ENCODE measurements at places on chromosomes 4 and X.

GRCh38 chr4:71497078-71497477 is 158.3 kb downstream of the SLC4A4 start:
- DNase-seq = no peak

DNA sequence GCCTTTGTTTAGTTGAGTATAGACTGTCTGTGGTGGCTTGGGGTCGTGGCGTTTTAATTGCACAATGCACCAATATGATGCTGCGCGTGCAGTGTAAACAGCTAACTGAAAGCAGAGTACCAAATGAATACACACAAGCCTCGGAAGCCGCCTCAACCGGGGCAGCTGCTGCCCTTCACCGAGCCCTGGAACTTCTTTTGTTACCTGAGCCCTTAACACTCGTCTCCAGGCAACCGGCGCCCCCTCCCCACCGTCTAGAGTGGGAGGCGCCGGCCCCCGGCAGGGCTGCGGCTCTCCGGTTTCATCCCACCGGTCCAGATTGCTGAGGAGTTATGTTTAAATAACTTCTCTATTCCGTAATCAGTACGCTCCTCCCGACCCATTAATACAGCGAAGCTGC is 173.2 kb upstream of the TBL1X start:
- no peak for DNase-seq

- no peak for DNase-seq
These were observed 552.6 kb downstream of the PCDH19 start for GRCh38 chrX:99857455-99857854.

DNA sequence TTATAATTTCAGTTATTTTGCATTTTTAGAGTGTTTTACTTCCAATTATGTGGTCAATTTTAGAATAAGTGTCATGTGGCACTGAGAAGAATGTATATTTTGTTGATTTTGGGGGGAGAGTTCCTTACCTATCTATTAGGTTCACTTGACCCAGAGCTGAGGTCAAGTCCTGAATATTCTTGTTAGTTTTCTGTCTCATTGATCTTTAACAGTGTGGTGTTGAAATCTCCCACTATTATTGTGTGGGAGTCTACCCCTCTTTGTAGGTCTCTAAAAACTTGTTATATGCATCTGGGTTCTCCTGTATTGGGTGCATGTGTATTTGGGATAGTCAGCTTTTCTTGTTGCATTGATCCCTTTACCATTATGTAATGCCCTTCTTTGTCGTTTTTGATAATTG is 127.0 kb upstream of the ZDHHC15 start:
- DNase-seq = no peak

GRCh38 chr4:121449416-121449815 is 68.6 kb upstream of the QRFPR start:
- DNase-seq = no peak

DNA sequence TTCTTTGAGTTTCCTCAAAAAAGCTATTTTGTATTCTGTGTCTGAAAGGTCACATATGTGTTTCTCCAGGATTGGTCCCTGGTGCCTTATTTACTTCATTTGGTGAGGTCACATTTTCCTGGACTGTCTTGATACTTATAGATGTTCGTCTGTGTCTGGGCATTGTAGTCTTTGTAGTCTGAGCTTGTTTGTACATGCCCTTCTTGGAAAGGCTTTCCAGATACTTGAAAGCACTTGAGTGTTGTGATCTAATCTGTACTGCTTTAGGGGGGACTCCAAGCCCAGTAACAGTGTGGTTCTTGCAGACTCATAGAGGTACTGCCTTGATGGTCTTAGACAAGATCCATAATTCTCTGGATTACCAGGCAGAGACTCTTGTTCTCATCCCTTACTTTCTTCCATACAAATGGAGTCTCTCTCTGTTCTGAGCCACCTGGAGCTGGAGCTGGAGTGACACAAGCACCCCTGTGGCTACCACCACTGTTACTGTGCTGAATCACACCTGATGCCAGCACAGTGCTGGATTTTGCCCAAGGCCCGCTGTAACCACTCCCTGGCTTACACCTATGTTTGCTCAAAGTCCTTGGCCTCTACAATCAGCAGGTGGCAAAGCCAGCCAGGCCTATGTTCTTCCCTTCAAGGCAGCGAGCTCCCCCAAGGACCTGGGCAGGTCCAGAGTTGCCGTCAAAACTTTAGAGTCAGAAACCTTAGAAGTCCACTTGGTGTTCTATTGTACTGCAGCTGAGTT is 72.3 kb upstream of the EFHC2 start:
- DNase-seq = no peak

GRCh38 chrX:81174286-81174685 is 27.4 kb downstream of the HMGN5 start:
- DNase-seq = no peak

- no peak for DNase-seq
These were observed 15.1 kb upstream of the AFF1 start for GRCh38 chr4:86919561-86920223.

DNA sequence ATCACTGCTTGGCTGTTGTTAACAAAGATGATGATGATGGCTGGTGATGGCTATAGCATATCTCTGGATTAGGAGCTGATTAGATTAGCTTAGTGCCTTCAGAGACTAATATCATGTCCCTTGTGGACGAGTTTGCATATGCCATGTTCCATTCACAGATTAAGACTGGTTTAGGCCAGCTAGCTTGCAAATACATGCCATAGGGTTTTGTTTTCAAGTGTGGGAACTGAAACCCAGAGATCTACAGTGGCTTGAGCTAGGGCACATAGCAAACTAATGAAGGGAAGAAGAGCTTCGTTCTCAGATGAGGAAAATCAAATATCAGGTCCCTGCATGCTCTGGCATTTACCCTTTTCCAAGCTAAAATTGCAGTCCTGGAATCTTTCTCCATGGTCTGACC is 492.3 kb downstream of the MAGEE1 start:
- DNase-seq = no peak

GRCh38 chr4:93199492-93199891 is 629.1 kb upstream of the ATOH1 start:
- DNase-seq = peak; percentile 45

- DNase-seq = no peak
These were observed 84.3 kb upstream of the PSAPL1 start for GRCh38 chr4:7518871-7519637.

GRCh38 chr4:65973186-65973585 is 302.9 kb upstream of the EPHA5 start:
- no peak for DNase-seq

- DNase-seq = no peak
These were observed 630.1 kb upstream of the EPHA5 start for GRCh38 chr4:66300336-66300934.

DNA sequence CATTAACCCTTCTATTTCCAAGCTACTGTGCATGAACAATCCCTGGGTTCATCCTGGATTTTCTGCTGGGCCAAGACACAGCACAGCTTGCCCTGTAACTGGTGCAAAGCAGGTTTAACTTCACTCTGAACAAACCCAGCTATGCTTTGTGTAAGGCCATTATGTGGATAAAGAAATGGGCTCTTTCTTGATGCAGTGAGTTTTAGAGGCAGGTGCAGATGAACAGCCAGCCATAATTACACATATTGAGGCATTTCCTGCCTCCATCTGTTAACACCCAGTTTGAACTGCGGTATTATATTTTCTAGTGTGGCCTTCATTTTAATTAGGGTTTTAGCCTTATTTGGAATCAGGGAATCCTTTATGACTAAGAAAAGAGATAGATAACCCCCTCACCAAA is 68.7 kb upstream of the ARX start:
- DNase-seq = no peak

DNA sequence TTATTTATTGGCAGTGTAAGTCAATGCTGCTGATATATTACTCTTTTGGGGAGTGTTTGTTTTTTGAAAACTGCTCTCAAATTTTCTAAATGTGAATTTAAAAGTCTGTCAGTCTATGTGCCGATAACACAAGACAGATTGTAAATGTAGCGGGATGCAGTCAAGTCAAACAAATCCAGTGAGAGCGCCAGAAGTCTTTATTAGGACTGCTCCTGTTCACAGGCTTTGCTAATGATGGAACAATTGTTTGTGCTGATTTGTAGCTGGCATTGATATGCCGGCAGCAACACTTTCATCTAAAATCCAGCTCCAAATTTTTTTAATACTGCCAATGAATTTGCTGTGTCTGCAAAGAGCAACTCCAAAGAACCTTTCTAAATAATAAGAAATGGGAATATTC is 78.7 kb upstream of the TET2 start:
- no peak for DNase-seq

DNA sequence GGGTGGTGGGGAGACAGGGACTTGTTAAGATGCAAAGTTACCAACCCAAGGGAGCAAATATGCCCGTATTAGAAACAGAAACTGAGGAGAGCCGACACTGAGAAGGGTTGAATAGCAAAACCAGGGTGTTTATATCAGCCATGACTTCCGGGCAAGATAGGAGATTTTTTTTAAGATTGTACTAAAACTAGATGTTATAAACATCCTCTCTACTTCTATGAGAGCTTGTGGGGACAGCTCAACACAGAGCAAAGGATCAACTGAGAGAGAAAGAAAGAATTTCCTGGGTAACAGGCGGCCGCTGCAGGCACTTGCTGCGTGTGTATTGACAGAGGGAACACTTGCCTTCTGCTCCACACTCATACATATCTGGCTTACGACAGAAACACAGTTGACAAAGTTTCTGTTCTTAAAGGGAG is 49.1 kb upstream of the FBXW7 start:
- DNase-seq = no peak

DNA sequence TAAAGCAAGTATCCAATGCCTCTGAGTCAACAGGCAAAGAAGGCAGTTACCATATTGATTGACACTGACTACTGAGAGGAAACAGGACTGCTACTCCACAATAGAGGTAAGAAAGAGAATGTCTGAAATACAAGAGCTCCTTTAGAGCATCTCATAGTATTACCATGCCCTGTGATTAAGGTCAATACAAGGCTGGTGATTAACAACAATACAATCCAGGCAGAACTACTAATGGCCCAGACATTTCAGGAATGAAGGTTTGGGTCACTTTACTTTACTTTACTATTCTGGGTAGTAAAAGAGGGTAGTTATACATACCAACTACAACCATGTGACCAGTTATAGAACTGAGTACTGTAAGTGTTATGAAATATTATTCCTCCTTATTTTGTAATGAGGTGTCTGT is 44.5 kb downstream of the BRWD3 start:
- DNase-seq = no peak

DNA sequence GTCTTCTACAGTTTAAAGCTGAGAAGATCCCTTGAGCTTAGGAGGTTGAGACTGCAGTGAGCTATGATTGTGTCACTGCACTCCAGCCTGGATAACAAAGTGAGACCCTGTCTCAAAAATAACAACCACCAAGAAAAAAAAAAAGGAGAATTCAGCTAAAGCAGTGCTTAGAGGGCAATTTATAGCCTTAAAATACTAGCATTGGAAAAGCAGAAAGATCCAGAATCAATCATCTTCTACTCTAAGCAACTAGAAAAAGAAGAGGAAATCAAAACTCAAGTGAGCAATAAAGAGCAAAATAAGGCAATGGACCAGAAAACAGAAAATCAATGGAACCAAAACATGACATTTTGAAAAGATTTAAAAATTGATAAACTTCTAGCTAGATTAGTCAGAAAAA is 639 bp upstream of the PI4K2B start:
- DNase-seq = no peak

DNA sequence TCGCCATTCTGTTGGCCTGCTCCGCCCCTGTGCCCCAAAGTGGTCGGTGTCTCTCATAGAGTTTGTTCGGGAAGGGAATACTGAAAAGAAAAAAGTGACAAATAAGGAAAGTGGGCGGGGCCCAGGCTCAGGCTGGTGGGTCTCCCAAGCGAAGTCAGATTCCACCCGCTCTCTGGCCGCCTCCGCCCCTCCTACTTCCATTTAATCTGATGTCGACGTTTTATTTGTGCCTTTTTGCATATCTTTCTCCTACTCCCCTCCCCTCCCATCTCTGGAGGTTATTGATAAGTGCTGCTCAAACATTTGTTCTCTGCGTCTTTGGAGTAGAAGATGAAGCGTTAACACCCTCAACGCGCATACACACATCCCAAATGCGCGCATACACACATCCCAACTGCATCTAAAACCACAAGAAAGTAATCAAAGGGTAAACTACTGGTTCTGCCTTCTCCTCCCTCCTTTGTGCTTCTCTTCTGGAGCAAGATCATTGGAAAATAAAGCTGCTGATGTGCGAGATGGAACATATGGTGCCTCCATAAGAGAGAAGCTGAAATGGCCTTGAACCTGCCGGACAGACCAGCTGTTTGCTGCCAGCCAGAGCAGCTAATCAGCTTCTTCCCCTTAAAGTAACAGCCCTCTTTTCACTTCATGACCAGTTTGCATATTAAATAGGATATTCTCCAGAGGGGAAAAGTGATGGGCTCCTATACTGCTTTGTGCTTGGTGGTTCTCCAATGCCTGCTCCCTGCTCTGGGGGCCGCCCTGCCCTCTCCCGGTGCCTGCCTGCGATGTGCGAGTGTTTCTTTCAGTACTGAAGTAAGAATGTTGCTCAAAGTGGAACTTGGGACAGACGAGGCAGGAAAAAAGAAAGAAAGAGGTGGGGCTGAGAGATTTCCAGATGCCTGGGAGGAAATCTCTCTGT is 3.1 kb downstream of the MAMLD1 start:
- no peak for DNase-seq

DNA sequence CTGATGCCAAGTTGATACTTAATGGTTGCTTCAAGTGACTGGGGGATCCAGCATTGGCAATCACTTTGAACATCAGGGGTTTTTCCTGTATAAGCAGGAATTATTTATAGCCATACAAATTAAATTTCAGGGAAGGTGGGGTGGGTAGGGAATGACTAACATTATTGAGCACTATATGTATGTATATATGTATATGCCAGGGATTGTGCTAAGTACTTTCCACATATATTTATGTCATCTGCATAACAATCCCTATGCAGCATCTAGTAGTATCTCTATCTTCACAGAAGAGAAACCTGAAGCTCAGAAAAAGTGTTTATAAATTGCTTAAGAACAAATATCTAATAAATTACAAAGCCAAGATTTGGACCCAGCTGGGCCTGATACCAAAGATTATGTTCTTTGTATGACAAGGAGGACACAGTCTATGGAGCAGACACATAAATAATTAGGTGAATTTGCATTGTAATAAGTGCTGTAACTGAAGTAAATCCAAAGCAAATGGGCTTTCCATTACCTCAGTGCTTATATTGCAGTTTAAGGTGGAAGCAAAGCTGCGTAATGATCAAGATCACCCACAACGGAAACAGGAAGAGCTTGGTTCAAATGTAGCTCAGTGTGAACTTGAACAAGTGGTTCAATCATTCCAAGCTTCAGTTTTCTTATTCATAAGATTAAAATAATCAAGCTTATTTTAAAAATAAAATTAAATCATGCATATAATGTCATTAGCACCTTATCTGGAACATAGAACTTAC is 18.9 kb upstream of the RASGEF1B start:
- DNase-seq = no peak

DNA sequence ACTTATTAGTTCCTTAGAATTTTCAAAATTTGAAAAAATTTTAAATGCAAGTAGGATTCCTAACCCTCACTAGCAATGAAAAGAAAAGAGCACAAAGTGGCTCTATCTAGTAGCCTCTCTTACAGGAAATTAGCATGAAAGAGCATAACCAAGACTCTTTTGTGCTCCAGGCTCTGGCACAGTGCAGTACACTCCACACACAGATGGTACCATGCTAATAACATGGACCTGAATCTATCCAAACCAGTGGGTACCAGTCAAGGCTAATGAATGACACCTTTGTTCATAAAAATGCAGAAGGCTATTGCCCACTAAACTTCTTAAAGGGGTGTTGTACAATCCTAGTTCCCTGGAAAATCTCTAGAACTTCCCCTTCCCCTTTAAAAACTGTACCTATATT is 119.0 kb downstream of the MANBA start:
- no peak for DNase-seq

GRCh38 chr4:99248714-99249113 is 29.7 kb upstream of the ADH6 start:
- DNase-seq = no peak

- DNase-seq = no peak
These were observed 4.0 kb downstream of the NUDT10 start for GRCh38 chrX:51336584-51336983.
